ENCODE measurements at places on chromosomes 3 and 15.

DNA sequence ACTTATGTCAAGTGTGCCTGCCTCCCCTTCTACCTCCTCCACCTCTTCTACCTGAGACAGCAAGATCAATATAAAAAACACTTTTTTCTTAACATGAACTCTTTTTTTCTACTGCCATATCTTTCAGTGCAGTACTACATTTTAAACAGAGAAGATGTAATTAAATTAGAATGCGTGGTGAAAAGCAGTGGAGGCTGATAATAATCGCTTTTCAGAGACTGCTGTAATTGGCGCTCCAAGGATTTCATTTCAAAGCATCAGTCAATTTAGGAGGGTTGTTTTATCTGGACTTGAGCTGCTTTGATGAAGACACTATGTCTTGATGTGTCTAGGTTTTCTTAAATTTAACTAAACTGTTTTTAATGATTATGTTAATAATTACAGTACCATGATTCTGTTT is 85.3 kb upstream of the CRBN start:
- DNase-seq: no peak

GRCh38 chr15:78808550-78808949 is 2.7 kb downstream of the ADAMTS7 start:
- no peak for DNase-seq

GRCh38 chr3:126212620-126213378 is 32.4 kb upstream of the ALDH1L1 start:
- DNase-seq: no peak

- DNase-seq: peak; percentile 48
Measured at GRCh38 chr3:138898301-138898700, 48.6 kb downstream of the FOXL2 start.

- DNase-seq: no peak
Measured at GRCh38 chr3:56123487-56123886, 344.8 kb downstream of the ERC2 start.

DNA sequence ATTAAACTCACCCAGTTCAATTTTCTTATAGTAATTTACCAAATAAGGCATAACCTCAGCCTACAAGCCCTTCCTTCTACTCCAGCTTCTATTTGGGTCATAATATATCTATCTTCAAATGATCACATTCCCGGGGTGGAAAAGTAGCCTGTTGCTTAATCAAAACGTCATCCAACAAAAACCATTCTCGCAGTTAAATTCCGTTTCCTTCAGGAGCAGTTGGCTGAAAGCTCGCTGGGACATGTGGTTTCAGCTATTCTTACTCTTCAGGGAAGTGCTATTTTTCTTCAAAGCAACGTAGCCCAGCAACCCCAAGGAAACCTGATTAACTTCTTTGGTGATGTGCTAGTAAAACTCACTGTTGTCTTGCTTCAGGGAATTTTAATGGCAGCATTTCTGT is 59.6 kb downstream of the MAGI1 start:
- DNase-seq: peak; percentile 89

DNA sequence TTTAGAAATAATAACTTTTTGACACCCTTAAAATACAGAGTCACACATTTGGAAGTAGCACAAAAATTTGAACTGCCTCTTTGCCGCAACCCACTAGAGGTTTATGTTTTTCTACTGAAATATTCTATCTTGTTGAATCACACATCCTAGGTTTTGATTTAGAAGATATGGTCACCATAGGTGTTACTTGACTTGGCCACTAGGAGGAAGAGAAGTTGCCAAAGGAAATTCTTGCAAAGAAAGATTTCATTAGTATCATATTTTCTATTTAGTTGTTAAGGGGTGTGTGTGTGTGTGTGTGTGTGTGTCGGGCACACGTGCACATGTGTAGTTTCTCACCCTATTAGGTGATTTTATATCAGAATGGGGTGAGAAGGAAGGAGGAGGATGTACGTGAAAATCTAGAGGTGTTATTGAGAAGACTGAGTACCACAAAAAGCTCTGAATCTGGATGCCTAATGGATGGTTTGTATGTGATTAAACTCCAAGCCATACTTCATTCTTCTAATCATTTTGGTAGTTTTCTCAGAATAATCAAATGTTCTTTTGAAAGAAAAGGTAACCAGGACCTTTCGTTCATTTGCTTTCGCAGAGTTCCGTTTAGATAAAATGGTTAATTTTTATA is 31.5 kb downstream of the ZFAND6 start:
- DNase-seq: no peak

DNA sequence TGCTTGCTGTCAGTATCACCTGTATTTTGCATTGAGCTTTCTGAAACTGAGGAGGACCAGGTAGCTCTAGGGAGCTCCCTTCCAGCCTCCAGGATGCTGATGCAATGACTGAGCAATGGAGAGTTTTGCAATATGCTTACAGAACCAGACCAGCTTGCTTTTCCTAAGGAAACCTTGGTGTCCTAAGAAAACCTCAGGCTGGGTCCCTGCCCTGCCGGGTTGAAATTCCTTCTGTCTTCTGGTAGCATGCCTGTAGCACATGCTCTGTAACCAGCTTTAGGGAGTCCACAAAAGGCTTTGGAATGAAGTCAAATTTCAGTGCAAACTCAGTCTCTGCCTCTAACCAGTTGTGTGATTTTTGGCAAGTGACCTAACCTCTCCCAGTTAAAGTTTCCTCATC is 65.8 kb upstream of the GSK3B start:
- DNase-seq: peak; percentile 100
